ENCODE measurements at places on chromosomes 4 and X.

GRCh38 chr4:74366367-74366911, 1.5 kb downstream of the EREG start:
- no peak for DNase-seq

- no peak for DNase-seq
These were observed 34.9 kb downstream of the ELOVL6 start for GRCh38 chr4:110163327-110164069.

DNA sequence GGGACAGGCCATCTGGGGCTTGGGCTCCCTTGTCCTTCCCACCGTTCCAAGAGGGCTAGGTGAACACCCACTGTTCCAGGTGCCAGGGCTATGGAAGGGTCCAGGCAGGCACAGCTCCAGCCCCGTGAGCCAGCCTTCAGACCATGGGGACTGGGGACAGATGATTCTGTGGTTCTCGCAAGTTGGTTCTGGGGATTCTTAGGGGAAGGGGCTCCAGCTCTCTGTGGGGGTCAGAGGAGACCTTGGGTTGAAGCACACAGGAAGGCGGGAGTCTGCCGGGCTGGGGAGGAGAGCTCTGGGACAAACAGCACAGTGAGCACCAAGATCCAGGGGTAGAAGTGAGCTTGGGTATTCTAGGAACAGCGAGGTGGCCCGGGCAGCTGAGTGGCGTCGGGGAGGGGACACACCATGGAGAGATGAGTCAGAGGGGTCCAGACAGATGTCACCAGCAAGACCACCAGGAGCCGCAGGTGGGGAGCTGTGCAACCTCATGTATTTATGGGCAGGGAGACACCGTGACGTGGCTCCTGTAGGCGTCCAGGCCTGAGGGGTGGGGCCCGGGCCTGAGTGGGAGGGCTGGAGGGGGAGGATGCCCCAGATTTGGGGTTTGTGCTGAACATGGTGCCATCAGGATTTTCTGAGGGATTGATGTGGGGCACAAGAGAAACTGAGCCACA, 48.8 kb upstream of the HMX1 start:
- peak; percentile 26 for DNase-seq

DNA sequence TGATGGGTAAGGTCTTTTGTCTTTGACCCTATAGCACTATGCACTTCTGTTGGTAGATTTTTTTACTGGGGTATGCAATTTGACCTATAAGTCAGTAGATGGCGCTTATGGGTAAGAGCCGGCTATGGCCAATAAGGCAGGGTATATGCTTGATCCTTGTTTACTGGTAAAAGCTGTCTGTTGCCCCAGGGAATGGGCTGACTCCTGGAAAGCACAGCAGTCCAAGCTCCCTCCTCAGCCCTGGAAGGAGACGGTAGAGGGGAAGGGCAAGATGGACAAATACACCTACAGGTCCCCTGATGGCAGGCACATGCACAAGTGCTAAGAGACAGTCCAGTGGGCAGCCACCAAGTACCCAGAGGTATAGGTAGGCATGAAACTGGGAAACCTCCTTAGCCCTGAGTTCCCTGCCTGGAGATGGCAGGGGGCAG, 63.7 kb downstream of the ADAMTS3 start:
- DNase-seq: peak; percentile 43

DNA sequence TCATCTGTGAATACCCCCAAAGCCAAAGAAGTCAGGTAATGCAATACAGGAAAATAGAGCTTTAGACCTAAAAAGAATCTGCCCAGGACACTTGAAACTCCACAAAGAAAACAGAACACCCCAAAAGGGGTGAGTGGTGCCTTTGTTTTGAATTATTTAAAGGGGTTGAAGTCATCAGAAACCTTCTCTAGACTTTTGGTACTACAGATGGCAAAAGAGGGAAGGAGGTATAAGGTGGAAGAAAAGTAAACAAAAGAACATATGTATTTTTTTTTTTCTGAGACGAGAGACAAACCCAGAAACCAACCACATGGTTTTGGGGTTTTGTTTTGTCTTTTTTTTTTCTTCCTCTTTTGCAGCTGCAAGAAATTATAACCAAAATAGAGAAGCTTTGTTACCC, 1477.8 kb downstream of the C4orf33 start:
- DNase-seq: no peak

DNA sequence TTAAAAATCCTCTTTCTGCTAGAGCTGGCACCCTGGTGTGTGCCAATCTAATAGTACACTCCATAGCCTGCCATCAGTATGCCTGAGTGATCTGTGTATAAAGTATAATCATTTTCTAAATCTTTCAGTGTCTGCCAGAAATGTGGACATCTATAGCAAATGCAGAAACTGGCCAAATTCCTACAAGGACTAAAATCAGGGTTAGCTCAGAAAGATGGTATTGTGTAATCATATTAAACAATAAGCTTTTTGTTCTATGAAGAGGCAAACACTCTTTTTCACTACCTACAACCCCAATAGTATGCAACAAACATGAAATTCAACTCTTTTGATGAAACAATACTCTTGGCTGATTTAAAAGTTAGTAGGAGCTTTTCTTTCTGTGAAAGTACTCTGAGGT, 7.7 kb upstream of the TXLNG start:
- no peak for DNase-seq

GRCh38 chr4:145619639-145619996, 433 bp downstream of the MMAA start:
- no peak for DNase-seq

GRCh38 chr4:6229095-6229494, 28.7 kb upstream of the JAKMIP1 start:
- no peak for DNase-seq

DNA sequence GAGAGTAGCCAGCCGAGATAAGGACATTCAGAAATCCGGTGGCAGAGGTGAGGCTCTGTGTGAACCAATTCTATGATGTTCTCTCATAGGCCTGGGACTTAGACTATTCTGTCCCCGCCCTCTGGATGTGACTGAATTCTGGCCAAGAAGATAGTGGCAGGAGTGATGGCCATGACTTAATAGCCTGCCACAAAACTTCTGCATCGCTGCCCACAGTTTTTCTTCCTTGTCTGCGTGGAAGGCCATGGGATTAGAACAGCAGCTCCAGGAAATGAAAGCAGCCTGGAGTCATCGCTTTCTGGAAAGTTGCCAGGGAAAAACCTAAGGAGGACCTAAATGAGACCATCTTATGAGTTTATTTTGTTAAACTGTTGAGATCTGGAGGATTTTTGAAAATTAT, 134.7 kb downstream of the F11 start:
- no peak for DNase-seq

GRCh38 chr4:33696041-33696440, 2548.3 kb downstream of the ARAP2 start:
- no peak for DNase-seq

DNA sequence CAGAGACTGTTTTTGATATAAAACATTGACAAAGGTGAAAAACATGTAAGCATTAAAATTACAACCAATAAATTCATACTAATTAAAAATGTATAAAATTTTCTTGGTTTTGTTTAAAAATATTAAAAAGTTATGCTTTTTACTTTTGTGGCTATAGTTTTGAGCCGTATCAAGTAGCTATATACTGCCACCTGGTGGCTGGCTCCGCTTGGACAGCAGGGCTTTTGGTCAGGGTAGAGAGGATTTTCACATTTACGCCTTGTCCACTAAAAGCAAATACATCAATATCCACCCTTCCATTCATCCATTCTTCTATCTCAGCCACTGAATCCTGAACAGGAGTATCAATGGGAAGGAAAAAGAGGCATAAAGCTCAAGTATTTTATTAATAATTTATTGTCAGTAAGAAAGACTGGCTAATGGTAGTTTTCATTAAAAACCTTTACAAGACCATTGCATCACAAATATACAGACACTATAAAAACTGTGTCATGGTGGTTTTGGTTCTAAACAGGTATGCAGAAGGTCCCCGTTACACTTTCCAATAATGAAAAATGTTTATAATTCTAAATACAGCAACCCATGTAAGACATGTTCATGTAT, 32.1 kb upstream of the MTNR1A start:
- DNase-seq: peak; percentile 76

GRCh38 chrX:71496476-71496875, 36.4 kb upstream of the OGT start:
- no peak for DNase-seq

- DNase-seq: no peak
These were observed 28.6 kb upstream of the BBS12 start for GRCh38 chr4:122703868-122704267.

DNA sequence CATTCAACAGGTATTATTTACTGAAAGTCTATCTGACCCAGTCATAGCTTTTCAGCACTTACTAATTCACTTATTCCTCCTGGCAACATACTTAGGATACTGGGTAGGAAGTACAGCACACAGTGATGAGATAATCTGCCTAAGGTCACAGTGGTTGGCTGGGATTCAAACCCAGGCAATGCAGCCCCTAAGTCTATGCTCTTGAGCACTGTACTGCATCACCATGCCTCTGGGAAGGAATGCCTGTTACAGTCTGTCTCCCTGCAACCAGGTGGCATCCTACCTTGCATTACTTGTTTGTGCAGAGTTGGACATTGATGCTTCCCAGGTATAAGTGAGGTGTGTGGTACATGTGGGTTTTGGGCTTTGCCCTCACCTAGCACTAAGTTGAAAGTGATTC, 21.5 kb upstream of the LRAT start:
- DNase-seq: no peak

DNA sequence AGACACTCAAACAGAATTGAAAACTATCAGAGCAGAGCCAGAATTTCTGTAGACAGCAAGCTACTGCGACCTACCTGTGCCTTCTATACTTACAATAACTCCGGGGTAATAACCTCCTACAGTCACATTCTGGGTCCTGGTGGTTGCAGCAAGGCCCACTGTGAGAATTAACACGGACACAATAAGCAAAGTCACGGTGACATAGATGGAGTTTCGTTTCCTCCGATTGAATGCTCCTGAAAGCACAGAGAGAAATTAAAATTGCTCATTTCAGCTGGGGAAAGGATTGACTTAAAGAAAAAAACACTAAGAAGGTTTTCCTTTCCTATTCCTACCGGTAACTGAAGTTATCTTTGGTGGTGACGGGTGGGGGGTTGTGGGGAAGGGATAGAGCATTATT, 7.0 kb downstream of the TMEM255A start:
- no peak for DNase-seq

- DNase-seq: no peak
These were observed 195.2 kb upstream of the ANXA10 start for GRCh38 chr4:167897116-167897515.

DNA sequence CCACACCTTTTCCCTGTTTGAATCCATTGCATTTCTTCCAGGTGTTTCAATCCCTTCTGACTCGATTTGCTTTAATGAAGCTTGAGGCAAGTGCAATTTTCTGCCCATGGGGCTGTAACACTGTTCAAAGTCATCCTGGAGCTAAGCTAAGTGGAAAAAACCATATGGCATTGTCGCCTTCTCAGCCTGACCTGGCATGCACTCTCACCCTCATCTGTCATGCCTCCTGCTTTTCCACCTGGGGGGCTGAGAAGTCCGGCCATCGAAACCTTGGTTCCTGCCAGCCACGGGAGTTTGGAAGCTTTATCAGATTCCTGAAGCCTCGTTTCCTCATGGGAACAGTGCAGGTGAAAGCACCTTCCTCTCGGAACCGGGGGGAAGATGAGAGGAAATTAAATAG, 38.2 kb downstream of the WFS1 start:
- DNase-seq: no peak

- no peak for DNase-seq
These were observed 218.7 kb upstream of the SPOCK3 start for GRCh38 chr4:167452922-167453430.

DNA sequence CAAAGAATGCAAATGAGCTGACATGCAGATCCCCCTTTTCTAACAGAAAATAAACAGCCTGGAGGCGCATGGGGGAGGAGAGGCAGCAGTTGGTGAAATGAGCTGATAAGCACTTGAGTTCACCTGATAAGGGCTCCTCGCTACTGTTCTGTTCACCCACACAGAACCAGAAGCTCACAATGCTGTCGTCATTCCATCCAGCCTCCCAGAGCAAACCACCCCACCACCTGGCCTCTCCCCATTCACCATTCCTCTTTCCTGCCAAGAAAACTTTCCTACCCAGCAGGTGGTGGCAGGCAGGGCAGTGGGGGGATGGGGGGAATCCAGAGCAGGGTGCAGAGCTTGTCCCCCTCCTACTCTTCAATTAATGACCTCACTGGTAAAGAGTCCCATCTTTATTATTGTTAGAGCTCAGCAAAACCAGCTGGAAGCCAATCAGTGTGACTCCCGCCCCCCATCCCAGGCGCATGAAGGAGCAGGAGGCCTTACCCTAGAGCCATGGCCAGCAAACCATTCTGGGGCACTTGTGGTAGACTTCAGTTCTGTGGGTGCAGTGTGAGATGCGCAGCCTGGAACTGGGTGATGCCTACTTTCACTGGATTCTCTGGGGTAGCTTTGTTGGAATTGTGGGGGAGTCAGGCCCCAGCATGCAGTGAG, 350.3 kb downstream of the ZIC3 start:
- no peak for DNase-seq

GRCh38 chrX:130680164-130681035, 222.6 kb downstream of the ENOX2 start:
- DNase-seq: no peak

DNA sequence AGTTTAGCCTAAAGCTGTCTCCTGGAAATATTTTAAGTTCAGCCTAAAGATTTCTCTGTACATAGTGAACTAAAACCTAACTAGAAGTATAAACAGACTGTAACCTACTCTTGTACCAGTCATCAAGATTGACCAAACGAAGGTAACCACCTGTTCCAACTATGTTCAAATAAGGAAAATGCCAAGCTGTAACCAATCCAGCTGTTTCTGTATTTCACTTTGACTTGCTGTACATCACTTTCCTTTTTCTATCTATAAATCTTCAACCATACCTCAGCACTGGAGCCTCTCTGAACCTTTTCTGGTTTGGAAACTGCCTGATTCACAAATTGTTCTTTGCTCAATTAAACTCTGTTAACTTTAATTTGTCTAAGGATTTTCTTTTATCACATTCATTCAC, 3.1 kb upstream of the CYSLTR1 start:
- no peak for DNase-seq

DNA sequence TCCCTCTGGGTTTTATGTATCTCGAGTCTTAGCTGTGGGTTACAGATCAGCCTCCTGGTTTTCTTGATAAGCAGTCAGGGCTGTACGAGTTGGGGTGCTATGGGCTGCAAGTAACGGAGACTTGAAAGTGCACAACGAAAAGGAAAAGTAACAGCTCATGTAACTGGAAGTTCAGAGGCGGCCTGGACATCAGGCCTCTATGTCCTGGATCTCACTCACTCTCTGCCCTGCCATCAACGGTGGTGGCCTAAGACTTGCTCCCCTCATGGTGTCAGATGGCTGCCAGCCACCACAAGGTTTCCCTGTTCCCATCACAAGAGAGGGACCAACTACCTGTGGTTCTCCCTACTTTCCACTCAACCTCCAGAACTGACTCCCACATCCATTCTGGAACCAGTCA, 4.8 kb downstream of the PPP2R2C start:
- DNase-seq: no peak

- DNase-seq: peak; percentile 47
These were observed 33.1 kb downstream of the FTHL17 start for GRCh38 chrX:31038575-31039326.

GRCh38 chr4:182683661-182684060, 233.5 kb downstream of the DCTD start:
- DNase-seq: no peak
